ENCODE measurements at places on chromosomes 11 and 22. TPM values are rescaled to one million over a fixed set of nuclear protein-coding genes. Genes with fewer than 3 reads are reported as not detected.

- no peaks in the 10 kb centered on the region for H3K27me3 ChIP-seq
- no peak for DNase-seq
- H3K4me3 ChIP-seq, result no peak overlapping the region
- H3K4me1 ChIP-seq, result peaks cover 40% of the 10 kb centered on the region
Measured at GRCh38 chr22:46728470-46728869, 9.6 kb downstream of the CERK start.

GRCh38 chr11:74438681-74439080, 28.7 kb downstream of the KCNE3 start:
- no peak overlapping the region for H3K27ac ChIP-seq
- DNase-seq, result no peak
- no peaks in the 10 kb centered on the region for H3K36me3 ChIP-seq
- H3K4me3 ChIP-seq, result no peak overlapping the region
- no peaks in the 10 kb centered on the region for H3K27me3 ChIP-seq
- no peaks in the 10 kb centered on the region for H3K4me1 ChIP-seq

DNA sequence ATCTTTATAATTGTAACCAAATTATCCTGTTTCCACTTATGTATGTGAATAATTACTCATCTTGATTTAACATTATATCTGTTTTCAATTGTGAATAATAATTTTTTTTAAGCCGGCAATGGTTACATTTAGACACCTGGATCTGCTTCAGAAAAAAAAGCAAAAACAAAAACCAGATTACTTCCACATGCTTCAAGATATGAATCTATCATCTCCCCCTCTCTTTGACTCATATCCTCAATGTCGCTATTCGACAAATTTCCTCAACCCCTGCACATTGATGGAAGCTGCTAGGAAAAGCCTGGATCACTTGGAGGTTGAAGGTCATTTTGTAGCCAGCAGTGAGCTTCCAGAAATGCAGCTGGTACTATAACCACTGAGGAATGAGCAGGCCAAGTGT, 42.7 kb downstream of the SLC1A2 start:
- H3K27ac ChIP-seq, result no peak overlapping the region
- no peak overlapping the region for H3K4me3 ChIP-seq
- DNase-seq, result no peak
- H3K4me1 ChIP-seq, result no peaks in the 10 kb centered on the region
- no peaks in the 10 kb centered on the region for H3K36me3 ChIP-seq
- H3K27me3 ChIP-seq, result no peaks in the 10 kb centered on the region

DNA sequence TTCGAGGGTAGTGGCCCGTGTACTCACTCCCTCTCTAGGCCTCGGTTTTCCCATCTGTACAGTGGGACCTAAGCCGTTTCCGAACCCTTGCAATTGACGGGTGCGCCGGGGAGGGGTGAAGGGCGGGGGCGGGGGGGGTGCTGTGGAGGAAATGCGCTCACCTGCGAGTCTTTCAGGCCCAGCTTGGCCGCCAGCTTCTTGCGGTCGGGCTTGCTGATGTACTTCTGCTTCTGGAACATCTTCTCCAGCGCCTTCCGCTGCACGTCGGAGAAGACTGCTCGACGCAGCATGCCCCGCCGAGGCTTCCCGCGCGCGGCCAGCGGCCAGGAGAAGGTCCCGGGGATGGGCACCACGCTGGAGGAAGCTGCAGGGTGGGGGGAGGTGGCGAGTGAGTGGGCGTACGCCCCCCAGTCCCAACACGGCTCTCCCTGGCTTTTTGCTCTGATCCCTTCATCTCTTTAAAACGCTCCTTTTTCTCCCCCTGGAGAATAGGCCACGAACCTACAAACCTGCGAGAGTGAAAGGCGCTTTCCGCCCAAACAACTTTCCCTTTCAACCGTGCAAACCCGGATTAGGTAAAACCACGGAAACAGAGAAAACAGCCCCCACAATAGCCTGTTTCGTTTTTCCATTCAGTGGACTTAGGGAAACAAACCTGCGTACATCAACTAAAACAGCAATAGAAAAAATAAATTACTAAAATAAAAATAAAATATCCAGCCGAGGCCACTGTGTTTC, 3.2 kb downstream of the DBX1 start:
- H3K36me3 ChIP-seq, result no peaks in the 10 kb centered on the region
- peaks cover 24% of the 10 kb centered on the region for H3K4me1 ChIP-seq
- DNase-seq, result no peak
- H3K27me3 ChIP-seq, result peaks cover 80% of the 10 kb centered on the region

GRCh38 chr11:92129811-92130210, 94.8 kb upstream of the FAT3 start:
- H3K36me3 ChIP-seq, result no peaks in the 10 kb centered on the region
- no peaks in the 10 kb centered on the region for H3K4me1 ChIP-seq
- DNase-seq, result no peak
- no peak overlapping the region for H3K4me3 ChIP-seq
- no peaks in the 10 kb centered on the region for H3K27me3 ChIP-seq

DNA sequence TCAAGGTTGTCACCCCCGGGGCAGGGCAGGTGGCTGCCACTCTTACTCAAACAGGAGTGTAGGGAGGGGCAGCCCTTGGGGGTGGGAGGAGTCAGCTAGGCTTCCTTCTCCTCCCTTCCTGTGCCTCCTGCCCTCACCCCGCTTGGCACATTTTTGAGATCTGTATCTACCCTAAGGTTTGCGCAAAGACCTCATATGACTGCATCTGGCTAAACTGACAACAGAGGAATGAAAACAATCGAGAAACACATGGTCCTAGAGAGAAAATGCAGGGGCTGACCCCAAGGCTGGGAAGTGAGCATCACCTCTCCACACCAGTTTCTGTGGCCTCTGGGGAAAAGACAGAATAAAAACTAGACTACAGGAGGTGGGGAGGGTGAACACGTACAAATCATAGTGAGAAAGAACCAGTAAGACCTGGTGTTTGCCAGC, 28.1 kb downstream of the IGSF9B start:
- peaks cover 11% of the 10 kb centered on the region for H3K36me3 ChIP-seq
- H3K27ac ChIP-seq, result no peak overlapping the region
- H3K4me3 ChIP-seq, result peak overlapping the region; percentile 33
- DNase-seq, result no peak

DBX1 gene
- not detected for total RNA-seq

GRCh38 chr22:45318168-45318557, 8.4 kb downstream of the FAM118A start:
- no peak for DNase-seq
- no peak overlapping the region for H3K4me3 ChIP-seq
- peaks cover 11% of the 10 kb centered on the region for H3K36me3 ChIP-seq
- H3K27me3 ChIP-seq, result no peaks in the 10 kb centered on the region
- H3K27ac ChIP-seq, result peak overlapping the region; percentile 32

- peaks cover 29% of the 10 kb centered on the region for H3K27me3 ChIP-seq
- no peak overlapping the region for H3K27ac ChIP-seq
- DNase-seq, result no peak
- H3K4me1 ChIP-seq, result no peaks in the 10 kb centered on the region
Measured at GRCh38 chr22:37094239-37094638, 15.3 kb downstream of the TMPRSS6 start.

- no peak overlapping the region for H3K4me3 ChIP-seq
- no peaks in the 10 kb centered on the region for H3K36me3 ChIP-seq
- DNase-seq, result no peak
- H3K27me3 ChIP-seq, result peaks cover 12% of the 10 kb centered on the region
- H3K4me1 ChIP-seq, result peaks cover 2% of the 10 kb centered on the region
Measured at GRCh38 chr22:16917144-16918003, 90.6 kb downstream of the GAB4 start.

GRCh38 chr11:131326829-131327228, 43.6 kb upstream of the NTM start:
- no peaks in the 10 kb centered on the region for H3K36me3 ChIP-seq
- no peaks in the 10 kb centered on the region for H3K4me1 ChIP-seq
- no peak for DNase-seq
- H3K4me3 ChIP-seq, result no peak overlapping the region
- H3K27me3 ChIP-seq, result peaks cover 6% of the 10 kb centered on the region

OR51A4 gene
- total RNA-seq, result not detected

GGT5 gene
- total RNA-seq, result 16.6 TPM

TREH gene
- total RNA-seq, result not detected

UBQLNL gene
- total RNA-seq, result 3.6 TPM

DNA sequence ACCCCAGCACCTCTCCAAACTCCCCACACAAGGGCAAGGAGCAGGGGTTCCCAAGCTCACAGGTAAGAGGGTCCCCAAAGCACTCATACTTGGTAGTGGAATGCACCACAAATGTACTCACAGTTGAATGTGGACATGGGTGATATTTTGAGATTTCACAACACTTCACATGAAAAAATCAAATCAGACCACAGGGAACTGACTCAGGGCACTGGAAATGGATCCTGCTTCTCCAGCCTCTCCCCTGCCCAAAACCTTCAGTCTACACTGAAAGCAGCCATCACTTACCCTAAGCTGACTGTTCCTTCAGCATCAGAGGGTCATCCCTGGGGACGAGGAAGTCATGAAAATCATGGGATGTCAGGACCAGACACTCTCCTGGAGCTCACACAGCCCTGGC, 40.2 kb downstream of the SCGB1A1 start:
- H3K27ac ChIP-seq, result peak overlapping the region; percentile 38
- H3K4me1 ChIP-seq, result peaks cover 28% of the 10 kb centered on the region
- H3K27me3 ChIP-seq, result no peaks in the 10 kb centered on the region
- no peak overlapping the region for H3K4me3 ChIP-seq
- no peaks in the 10 kb centered on the region for H3K36me3 ChIP-seq

DNA sequence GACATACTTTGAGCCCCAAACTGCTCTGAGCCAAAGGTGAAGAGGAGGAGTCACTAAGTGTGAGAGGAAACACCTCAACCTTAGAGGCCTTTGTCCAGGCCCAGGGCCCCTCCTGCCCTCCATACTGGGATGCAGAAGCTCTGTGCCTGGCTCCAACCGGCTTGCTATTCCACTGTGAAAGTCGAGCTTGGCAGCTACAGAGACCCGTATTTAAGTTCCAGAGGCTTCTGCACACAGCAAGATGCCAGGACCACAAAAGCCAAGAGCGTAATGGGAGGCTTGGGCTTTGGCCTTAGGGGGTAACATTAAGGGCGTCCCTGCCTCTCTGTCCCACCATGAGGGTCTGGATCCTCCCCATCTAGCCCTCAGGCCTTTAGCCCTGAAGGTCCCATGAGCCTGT, 31.9 kb downstream of the DSCAML1 start:
- H3K4me3 ChIP-seq, result no peak overlapping the region
- H3K27me3 ChIP-seq, result peaks cover 4% of the 10 kb centered on the region
- no peak overlapping the region for H3K27ac ChIP-seq
- DNase-seq, result no peak
- H3K4me1 ChIP-seq, result no peaks in the 10 kb centered on the region

DNA sequence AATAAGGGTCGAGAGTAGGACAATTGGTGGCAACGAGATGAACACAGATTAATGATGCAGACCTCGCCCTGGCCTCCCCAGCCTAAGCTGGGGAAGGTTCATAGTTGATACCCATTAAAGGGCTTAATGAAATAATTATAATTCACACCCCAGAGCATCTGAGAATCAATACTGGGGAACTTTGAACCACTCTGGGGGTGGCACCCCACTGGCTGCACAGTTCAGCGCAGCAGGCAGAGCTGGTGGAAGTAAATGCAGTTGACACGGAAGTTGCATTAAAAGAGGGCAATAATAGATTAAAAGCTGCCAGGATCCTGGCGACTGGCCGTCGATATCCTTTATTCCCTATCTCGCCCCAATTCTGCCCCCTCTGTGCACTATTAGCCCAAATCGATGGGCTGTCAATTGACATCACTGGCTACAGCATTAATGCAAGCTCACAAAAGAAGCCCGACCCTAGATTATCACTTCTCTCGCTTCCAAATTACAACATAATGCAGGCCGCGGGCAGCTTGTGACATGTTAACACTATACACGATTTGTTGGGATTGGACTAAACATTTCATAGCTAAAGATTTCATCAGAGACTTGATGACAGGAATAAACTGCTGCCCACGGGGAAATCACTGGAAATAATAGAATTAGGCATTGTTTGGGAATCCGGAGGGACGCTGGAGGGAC, 14.5 kb downstream of the HSPA8 start:
- H3K36me3 ChIP-seq, result no peaks in the 10 kb centered on the region
- peak; percentile 37 for DNase-seq
- no peak overlapping the region for H3K4me3 ChIP-seq
- H3K27me3 ChIP-seq, result no peaks in the 10 kb centered on the region
- peak overlapping the region; percentile 14 for H3K27ac ChIP-seq

SCGB2A2 gene
- total RNA-seq, result 2,018 TPM

DNA sequence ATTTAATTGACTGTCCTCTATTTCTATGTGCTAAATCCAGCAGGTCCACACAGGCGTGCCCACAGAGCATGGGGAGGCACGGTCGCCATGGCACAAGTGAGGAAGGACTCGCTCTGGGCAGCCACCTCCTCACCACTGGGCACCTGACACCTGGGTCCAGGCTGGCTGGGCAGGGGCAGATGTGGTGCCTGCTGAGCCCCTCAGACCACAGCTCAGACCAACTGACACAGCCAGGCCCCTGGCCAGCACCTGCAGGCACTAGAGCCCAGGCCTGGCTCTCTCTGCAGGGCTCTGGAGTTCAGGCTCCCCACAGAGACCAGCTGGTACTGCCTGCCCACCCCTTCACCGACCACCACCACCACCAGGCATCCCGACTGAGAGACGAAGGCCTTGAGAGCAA, 27.9 kb downstream of the LINC01488 start:
- H3K27me3 ChIP-seq, result no peaks in the 10 kb centered on the region
- peak; percentile 38 for DNase-seq
- H3K4me3 ChIP-seq, result no peak overlapping the region
- H3K27ac ChIP-seq, result no peak overlapping the region
- no peaks in the 10 kb centered on the region for H3K36me3 ChIP-seq
- H3K4me1 ChIP-seq, result peaks cover 5% of the 10 kb centered on the region

GRCh38 chr11:66184728-66185127, 83.7 kb upstream of the RAB1B start:
- no peaks in the 10 kb centered on the region for H3K27me3 ChIP-seq
- no peak for DNase-seq
- no peak overlapping the region for H3K4me3 ChIP-seq
- peaks cover 12% of the 10 kb centered on the region for H3K4me1 ChIP-seq

DNA sequence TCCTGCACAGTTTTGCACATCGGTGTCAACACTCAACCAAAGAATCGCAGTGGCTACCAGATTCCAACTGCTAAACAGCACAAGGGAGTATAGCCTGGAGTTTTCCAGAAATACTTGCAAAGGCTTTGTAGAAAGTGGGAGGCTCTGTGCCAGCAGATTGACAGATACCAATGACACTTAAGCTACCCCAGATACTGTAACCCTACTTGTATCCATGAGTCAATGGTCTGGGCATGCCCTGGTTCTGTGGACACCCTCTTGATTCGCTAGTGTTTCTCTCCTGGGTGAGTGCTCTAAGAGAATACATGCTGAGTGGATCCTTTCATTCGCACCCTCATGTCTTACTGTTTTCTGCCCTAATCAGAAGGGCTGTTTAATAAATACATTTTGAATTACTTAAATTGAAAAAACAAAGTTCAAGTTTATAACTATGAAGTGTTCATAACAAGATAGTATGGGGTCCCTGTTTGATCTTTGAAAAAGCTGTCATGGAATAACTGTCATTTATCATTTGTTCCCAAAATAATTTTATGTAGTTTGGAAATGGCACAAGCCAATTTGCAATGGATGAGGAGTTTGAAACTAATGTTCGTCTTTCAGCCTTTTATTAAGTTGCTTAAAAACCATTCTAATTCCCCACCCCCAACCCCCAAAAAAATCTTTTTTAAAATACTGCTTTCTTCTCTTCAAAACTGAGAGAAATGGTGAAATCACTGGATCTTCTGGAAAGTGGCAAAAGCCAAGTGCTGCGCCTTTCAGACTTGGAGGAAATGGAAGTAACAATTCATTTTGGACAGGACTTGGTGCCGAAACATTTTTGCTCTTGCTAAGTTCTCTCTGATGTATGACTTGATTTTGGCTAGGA, 600.5 kb upstream of the TENM4 start:
- no peaks in the 10 kb centered on the region for H3K27me3 ChIP-seq
- H3K36me3 ChIP-seq, result no peaks in the 10 kb centered on the region
- H3K4me1 ChIP-seq, result no peaks in the 10 kb centered on the region
